ENCODE measurements at places on chromosomes 7 and 10.

DNA sequence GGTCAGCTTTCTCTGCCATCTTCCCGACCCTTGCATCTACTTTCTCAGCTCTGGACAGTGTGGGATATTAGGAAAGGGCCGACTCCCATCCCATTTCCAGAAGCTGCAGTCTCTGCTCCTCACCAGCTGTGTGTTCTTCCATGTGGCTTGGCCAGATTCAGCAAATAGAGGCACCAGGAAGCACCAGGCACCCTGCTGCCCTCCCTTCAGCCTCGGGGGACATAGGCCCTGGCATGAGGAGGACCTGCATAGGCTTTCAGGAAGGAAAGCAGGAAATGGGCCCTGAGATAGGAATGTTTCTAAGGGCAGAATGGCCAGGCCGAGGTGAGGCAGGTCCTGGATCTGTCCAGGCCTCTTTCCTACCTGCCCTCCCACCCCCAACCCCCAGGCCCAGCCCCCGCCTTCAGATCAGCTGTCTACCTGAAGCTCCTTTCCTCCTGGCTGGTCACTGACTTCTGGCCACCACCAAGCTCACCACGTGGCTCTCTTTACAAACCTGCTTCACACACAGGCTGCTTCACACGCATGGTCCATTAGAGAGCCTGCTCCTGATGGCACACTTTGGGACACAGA, 27.5 kb upstream of the PURB start:
- no peak for DNase-seq

- DNase-seq: no peak
Observed at GRCh38 chr7:157009778-157010587, 480 bp downstream of the MNX1 start.

DNA sequence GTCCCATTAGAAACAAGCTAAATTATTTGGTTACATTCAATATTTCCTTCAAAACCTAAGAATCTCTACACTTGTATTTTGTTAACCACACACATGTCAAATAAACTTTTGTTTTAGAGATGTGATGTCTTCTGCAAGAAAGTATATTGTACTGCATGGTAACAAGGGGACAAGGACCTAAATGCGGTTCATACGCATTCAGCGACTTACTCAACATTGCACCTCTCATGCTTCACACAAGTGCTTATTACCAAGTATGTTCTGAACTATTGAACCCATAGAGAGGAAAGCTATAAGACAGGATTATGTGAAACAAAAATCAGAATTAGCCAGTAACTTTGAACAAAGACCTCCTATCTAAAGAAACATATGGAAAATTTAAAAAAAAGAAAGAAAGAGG, 68.3 kb downstream of the CREB5 start:
- DNase-seq: no peak

GRCh38 chr10:6347391-6347951, 144.7 kb downstream of the PFKFB3 start:
- DNase-seq: peak; percentile 61

- no peak for DNase-seq
Observed at GRCh38 chr7:1246160-1246870, 13.6 kb downstream of the UNCX start.

DNA sequence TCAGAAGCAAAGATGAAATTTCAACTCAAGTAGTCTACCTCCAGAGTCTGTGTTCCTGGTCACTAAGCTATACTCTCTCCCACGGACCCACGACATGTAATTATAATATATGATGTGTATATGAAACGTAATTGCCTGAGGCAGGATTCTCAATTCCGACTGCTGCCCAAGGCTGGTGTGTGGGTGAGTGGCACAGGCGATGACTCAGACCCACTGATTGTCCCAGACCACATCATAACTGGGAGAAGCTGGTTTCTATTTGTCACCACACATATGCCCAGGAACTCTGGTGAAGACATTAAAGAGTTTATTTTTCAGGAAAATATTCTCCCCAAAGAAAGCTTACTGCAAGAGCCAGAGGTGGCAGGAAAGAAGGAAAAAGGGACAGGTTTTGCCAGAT, 219.3 kb downstream of the JAZF1 start:
- DNase-seq: no peak

- DNase-seq: no peak
Observed at GRCh38 chr10:3946234-3947229, 161.5 kb upstream of the KLF6 start.

GRCh38 chr10:17685233-17685840, 41.4 kb downstream of the STAM start:
- peak; percentile 61 for DNase-seq

DNA sequence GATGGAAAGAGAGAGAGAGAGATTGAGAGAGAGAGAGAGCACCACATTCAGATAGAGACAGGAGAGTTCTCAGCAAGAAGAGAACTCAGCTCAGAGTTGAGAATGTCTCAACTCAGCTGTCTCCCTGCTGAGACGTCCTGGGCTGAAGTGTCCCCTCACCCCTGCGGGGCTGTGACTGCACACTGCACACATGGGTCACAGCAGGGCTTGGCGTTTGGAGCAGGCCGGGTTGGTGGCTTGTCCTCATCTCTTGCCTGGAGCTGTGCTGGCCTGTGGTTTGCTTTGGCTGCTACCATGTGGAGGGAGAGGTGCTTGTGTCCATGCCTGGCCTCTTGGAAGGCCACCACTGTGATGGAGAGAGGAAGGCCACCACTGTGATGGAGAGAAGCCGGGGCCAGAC, 167.9 kb downstream of the RNF216 start:
- DNase-seq: no peak

GRCh38 chr7:45917064-45917463, 4.0 kb downstream of the IGFBP3 start:
- no peak for DNase-seq

DNA sequence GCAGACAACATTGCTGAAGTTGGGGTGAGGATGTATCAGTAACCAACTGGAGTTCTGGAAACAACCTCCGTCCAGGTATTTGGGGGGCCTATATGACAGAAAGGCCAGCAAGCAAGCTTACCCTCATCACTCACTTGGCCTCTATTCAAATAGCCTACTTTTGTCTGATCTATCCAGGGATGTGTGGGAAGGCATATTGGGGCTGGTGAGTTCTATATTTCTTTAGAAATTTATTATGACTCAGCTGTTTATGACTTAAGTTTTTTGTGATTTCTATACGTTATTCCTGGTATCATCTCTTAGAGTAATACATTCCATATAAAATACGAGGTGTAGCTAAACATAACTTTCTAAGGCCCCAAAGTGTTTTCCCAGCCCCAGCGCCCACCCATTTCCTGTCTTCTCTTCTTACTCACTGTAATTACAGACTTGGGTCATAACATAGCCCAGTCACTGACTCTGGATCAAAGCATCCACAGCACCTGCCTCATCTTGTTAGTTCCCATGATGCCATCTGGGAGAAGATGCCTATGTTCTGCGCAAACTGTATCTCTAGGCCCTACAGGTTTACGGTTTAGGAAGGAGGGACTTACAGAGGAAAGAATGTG, 18.1 kb downstream of the GARS1 start:
- DNase-seq: no peak

DNA sequence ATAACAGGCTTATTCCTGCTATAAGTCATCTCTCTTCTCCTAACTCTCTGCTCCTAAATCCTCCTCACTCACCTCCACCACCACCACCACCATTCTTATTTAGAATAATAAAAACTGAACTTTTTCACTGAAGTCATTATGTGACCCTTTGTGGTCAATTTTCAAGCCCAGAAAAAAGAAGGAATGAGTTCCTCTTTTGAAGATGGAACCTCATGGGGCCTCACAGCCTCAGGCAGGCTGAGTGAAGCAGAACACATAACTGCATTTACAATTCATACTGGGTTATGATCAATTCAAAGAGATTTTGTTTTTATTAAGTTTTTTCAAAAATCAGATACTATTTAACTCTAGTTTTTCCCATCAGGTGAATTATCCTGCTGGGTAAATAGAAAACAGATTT, 29.8 kb downstream of the PNLIPRP3 start:
- DNase-seq: no peak

GRCh38 chr10:73634421-73634820, 6.9 kb downstream of the MYOZ1 start:
- DNase-seq: no peak

DNA sequence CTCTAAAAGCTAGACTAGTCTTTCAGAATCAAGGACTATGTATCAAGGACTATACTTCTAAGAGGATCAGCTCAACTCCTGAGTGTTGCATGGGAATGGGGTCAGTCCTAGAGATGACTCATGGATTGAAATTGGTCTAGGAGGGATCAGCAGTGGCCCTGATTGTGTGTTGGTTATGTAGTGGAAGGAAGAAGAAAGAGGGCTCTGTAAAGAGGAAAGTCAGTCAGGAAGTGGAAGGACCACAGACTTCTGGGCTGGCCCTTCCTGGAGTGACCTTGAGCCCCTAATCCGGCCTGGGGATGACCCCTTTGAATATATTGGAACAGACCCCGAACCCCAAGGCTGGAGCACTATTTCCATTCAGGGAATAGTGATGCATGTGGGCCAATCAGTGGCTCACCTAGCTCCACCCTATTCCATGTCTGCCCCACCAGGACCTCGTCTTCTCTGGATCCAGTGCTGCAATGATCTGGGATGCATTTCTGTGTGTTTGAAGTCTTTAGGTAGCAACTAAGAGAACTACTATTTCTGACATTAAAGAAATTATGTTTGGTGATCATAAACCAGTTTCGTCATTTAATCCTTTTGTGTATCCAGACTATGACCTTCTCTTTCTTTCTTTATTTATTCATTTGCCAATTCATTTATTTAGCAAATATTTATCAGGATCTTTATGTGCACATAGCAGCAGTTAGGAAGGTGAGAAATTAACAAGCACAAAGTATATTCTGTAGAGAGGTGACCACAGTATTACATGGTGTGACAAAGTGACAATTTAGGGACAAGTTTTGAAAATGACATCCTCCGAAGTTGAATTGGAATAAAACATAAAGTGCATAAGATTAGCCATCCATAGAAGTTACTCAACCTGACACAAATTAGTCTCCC, 48.6 kb upstream of the KIF5B start:
- DNase-seq: no peak

DNA sequence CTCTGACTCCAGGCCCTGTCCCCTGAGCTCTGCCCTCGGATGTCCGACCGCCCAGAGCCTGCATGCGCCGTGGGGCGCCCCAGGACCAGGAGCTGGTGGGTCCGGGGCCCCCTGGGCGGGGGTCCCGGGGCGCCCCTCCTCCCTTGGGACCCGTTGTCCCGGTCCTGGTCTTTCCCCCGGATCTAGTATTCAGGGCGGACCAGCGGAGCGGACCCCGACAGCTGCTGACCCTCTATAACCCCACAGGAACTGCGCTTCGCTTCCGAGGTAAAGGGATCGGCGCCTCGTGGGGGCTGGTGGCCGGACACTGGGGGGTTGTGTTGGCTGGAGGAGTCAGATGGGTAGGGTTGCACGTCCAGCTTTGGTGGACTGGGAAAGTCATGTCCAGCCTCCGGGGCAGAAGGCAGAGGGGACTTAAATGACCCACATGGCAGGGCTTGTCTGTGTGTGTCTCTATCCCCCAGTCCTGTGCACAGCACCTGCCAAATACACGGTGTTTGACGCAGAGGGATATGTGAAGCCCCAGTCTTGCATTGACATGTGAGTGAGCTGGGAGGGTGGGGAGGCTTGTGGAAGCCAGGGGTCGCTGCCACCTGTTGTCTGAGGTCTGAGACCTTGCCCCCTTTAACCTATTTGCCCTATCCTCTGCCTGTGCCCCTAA, 520 bp downstream of the MOSPD3 start:
- no peak for DNase-seq

All from CD4-positive, alpha-beta T cell treated with Interleukin-17A for 1 hour (primary cell).